ENCODE measurements at places on chromosomes 13 and 19.

DNA sequence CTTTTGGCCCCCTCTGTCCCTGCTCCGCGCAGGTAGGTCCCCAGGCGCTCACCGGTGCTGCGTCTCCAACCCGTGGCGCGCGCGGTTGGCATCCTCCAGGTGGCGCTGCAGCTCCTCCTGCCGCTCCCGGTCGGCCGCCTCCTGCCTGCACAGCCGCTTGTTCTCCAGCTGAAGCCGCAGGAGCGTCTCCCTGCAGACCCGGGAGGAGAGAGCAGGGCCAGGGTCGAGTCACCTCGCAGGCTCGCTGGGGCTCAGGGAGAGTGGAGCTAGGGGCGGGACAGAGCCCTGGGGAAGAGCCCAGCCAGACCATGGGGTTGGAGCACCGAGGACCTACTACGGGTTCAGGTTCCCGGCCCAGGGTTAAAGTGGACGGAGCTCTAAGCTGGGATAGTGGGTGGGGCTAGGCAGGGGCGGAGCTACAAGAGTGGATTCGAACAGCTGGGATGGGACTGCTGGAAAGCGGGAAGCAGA lies 9.3 kb downstream of the HOOK2 start:
- no peak for DNase-seq

DNA sequence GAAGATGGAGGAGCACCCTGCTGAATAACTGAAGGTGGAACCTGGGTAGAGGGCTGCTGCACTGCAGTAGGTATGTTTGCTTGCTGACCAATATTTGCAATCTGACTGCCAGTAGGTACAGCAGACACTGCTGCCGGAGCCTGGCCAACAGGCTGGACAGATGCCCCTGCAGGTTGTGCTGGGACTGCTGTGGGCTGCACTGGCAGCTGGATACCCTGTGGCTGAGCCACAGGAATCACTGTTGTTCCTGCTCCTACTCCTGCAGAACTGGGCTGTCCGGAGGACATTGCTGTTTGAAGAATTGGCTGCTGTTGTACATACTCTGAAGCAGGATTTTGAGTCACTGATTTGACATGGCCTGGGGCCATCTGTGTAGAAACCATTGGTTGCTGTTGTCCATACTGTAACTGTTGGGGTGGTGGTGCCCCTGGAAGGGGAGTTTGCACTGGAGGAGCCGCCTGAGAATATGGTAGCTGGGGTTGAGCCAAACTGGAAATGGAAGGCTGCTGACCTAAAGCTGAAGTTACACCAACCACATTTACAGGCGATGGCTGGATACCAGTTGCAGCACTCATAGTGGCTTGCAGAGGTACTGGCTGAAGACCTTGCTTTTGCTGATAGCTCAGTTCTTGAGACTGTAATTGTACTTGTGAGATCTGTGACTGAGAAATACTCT lies 2.2 kb downstream of the TSC22D1 start:
- DNase-seq, result peak; percentile 62

GRCh38 chr19:43575955-43576878 lies 616 bp downstream of the PINLYP start:
- no peak for DNase-seq

- DNase-seq, result no peak
These were observed 205.5 kb downstream of the EFNB2 start for GRCh38 chr13:106329941-106330340.

DNA sequence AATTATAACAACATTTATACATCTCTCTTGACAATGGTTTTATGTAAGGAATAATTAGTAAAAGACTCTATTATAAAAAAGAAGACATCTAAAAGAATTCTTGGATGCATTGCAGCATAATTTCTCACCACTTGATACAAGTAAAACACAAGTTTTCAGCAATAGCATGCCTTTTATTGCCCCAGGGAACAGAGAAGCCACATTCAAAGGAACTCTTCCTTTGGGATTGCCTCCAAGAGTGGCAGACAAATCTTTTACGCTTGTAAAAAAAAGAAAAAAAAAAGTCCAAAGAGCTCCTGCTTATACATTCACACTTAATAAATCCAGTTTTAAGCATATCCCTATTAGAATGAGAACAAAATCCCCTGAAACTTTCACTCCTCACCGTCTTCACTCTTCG lies 2357.8 kb upstream of the PCDH20 start:
- no peak for DNase-seq

GRCh38 chr13:75486146-75487062 lies 4.4 kb upstream of the TBC1D4 start:
- DNase-seq, result no peak

DNA sequence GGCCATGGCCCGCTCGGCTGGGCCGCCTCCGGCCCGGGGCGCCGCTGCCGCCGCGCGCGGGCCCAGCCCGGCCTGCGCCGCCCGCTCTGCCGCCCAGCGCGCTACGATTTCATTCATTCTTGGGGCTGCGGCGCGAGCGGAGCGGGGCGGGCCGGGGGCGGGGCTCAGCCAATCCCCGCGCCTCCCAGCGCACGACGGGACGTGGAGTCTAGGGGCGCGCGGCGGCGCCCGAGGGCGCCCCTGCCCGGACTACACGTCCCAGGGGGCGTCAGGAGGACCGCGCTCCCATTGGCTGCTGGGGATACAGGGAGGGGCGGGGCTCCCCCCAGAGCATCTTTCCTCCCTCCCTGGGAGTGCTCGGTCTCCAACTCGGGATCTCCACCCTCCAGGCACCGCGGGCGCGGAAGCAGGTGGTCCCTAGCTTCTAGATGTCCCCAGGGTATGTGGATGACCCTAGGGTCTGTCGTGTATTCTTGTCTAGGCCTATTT lies 5.6 kb upstream of the DPF1 start:
- DNase-seq, result peak; percentile 38

GRCh38 chr13:80296638-80297037 lies 44.3 kb downstream of the SPRY2 start:
- DNase-seq, result no peak

DNA sequence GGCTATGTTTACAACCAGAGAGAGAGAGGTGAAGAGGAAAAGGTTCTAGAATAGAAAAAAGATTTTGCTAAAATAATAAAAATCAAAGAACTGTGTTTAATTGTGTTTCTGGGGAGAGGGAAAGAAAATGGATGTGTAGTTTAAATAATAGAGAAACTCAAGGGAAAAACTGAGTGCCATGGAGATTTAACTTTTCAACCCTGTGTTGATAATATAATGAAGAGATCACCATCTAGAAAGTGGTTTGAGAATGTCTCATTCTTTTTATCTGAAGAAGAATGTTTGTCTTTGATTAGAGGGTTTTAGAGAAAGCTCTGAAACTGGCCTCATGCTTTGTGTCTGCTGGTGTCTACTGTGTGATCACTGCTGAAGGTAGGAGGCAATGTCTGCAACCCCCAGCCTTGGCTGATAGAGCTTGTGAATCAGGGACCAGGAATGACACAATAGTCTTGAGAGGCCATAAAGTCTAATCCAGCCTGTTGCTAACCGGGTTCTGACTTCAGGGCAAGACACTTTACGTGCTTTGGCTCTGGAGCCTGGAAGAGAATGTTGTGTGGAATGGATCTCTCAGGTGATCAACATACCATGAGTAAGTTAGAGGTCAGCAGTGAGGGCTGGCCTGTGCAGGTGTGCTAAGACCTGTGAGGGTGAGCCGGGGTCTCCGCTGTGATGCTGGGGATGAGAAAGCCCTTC lies 5.4 kb downstream of the COL4A2 start:
- DNase-seq, result peak; percentile 87

GRCh38 chr13:67946131-67946530 lies 716.0 kb upstream of the PCDH9 start:
- no peak for DNase-seq

DNA sequence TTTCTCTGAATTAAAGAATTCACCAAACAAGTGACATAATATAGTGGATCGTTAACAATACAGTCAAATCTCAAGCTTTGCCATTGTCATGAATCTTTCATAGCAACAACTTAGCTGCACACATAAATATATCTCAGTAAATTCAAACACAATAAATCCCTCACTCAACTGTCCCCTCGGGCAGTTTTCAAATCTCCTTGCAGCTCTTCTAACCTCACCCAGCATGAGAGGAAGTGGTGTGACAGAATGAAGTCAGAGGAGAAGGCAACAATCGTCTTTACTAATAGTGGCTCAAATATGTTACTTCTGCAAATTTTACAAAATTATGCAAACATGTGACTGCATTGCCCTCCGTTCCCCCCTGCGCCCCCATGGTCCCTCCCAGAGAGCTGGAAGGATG lies 148.2 kb downstream of the RAP2A start:
- DNase-seq, result no peak

DNA sequence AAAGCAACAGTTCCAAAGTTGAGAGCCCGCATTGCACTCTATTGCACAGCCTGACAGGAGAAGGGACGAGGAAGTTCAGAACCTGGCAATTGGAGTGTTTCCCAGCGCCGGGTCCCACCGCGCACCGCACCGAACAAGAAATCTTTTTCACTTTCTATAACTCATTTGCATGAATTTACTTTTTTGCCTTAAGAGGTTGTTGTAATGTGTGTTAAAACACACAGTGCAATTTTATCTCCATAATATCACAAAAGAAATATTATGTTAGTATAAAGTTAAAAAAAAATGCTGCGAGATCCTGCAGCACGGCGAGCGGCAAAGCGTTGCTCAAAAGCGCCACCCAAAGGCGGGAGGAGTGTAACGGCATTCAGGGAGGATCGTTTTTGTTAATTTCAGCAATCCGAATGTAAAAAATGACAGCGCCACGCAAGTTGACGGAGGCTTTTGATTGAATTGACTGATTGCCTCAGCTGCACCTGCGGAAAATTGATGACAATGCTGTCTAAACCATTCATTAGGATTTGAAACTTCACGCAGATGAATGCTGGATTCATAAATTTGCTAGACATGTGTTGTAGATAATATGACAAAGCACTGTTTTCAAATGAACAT lies 303.6 kb upstream of the ZNF507 start:
- no peak for DNase-seq

DNA sequence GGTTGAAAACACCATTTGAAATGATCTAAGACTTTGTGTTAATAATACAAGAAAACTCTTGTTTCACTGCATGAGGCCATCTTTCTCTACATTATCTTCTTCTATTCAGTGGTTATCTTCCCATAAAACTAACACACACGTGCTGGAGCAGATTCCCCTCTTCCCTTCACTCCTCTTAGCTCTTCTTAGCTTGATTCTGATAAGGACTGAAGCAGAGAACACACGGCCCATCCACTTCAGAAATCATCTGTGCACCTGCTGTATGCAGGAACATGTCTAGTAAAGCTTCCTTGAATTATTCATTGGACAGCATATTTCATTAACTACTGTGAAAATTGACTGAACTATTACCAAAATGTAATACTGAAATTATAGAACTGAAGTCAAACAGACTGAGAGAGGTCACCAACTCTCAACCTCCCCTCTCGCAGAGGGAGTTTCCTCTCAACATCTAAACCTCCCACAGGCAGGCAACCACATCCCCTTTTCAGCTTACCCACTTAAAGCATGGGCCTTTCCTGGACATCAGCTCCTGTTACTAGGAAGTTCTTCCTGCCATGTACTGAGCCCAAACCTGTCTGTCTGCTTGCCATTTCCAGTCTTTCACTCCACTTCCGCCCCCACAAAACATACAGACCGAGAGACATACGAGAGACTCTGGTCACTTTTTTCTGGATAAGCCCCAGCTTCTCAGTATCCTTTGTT lies 113.9 kb downstream of the CRYL1 start:
- DNase-seq, result no peak

DNA sequence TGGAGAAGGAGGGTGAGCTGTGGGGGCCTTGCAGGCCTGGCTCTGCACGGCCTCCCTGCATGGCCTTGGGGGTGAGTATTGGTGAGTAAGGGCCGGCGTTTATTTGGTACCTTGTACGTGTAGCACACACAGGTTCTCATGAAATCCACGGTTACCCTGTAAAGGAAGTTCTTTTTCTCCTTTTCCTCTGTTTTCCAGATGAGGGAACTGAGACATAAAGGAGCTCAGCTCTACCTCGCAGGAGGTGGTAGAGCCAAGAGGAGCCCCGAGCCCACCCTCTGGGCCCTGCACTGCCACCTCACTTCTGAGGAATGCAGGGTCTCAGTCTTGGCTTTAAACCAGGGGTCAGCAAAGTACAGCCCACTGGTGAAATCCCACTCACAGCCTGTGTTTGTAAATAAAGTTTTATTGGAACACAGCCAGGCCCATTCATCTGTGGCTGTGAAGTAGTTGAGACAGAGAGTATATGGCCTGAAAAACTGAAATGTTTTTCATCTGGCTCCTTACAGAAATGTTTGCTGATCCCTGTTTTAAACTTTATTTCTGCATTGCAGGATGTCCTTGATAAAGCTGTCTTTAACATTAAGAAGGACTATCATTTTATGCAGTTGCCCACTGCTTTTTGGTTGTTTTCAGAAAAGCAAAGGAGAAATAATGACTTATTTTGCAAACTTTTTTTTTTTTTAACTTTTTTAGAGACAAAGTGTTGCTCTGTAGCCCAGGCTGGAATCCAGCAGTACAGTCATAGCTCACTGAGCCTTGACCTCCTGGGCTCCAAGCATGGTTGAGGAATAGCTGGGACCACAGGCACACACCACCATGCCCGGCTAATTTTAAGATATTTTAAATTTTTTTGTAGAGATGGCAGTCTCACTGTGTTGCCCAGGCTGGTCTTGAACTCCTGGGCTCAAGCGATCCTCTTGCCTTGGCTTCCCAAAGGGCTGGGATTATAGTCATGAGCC lies 6.4 kb downstream of the EPN1 start:
- no peak for DNase-seq

DNA sequence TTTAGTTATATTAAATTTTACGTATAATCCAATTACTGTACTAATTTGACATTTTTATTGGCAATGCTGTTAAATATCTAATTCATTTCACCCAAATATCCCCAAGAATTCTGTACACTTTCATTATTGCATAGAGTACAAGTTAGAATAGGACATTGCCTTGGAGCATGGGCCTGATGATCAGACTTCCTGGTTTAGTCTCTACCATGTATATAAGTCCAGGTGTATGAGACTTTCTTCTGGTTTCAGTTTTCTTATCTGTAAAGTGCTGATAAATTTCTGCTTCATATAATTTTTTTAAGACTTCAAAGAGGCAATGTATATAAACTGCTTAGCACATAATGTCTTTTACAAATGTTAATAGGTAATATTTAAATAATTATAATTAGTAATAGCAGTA lies 179.4 kb downstream of the KLF12 start:
- DNase-seq, result no peak

DNA sequence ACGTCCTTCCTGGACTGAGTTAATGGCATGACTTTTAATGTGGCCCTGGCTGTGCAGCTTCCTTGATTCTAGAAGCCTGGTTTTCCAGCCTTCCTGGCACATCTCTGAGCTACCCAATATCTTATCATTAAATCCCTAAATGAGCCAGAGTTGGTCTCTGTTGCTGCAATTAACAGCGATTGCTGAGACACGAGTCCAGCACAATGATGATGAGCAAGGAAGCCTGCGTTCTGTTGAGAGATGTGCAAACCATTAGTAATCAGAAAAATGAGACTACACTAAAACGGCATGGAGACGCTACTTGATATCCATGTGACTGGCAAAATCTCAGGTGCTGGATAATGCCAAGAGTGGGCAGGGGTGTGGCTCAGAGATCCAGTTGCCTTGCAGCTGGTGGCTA lies 26.2 kb downstream of the GPR42 start:
- no peak for DNase-seq

GRCh38 chr13:92175330-92175729 lies 776.9 kb downstream of the GPC5 start:
- DNase-seq, result no peak
